SW480 (cell line): ENCODE measurements at places on chromosomes 2 and 18.

GRCh38 chr18:13103366-13103765 lies 112.2 kb downstream of the CEP192 start:
- DNase-seq = no peak

DNA sequence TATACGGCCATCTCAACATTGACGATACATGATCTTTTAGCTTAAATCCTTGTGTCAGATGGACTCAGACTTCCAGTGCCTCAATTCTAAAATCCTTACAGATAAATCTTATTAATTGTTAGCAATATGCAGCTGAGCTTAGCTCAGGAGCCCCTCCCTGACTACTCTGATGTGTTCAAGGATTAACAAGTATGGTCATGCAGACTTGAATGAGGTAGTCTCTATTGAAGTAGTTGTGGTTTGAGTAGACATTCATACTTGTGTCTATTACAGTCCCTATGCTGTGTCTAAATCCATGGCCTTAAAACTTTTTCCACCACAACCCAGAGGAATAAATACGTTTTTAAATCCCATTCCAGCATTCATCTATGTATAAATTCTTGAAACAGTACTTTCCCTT lies 119.5 kb downstream of the NUP35 start:
- no peak for DNase-seq

GRCh38 chr18:79531386-79531785 lies 135.7 kb downstream of the NFATC1 start:
- DNase-seq = no peak

DNA sequence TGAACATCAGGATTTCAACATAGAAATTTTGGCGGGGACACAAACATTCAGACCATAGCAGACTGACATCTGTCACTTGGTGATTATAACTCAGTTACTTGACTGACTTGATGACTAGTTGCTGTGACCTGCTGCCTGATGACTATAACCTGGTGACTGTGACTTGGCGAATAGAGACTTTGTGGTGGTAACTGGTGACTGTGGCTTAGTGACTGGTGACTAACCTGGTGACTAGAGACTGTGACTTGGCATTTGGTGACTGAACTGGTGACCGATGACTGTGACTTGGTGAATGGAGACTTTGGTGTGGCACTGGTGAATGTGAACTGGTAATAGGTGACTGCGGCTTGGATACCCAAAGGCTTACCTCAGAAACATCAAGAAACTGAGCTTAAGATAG lies 563.1 kb upstream of the FAM98A start:
- DNase-seq = no peak

DNA sequence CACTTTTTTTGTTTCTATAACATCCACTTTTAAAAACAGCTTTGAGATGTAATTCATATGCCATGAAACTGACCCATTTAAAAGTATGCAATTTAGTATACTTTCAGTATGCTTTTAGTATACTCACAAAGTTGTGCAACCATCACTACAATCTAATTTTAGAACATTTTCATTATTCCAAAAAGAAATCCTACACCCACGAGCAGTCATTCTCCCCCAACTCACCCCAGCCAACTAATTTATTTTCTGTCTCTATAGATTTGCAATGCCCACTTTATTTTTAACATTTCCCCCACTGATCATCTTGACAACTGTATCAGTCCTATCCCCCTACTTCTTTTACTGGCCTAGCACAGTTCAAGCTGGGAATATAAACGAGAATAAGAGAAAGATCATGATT lies 39.1 kb downstream of the FAM98A start:
- DNase-seq = no peak

DNA sequence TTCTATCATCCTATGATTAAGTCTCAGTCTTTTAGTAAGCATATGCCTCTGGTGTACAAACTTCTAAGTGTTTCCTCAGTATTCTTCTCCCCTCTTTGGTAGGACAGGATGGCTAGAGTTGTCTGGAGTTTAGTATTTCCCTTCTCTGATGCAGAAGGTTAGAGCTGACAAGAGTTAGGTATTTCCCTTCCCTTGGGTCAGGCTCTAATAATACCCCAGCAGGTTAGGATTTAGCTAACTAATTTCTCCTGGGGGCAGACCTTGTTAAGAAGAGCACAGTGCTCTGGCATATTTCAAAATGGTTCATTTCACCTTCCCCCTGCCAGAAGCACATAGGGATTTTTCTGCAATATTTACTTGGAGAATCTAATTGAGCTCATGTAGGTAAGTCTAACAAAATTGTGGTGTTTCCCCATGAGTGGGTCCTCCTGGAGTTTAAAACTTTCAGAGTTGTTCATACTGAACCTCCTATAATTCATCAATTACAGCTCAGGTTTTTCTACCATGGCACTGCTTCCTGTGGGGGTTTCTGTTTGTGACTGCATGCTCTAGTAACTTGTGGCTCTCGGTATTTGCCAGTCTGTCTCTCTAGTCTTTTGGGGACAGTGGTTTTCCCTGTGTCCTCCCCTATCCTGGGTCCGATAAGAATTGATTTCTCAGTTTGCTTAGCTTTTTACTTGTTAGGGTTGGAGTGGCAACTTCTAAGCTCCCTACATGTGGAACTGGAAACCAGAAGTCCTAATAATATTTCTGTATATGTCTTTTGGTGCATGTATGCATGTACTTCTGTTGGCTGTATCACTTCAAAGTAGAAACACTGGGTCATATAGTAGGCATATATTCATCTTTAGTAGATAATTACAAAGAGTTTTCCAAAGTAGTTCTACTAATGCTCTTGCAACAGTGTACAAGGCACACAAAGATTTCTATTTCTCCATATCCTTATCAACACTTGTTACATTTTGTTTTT lies 77.7 kb downstream of the GDF7 start:
- DNase-seq = no peak

DNA sequence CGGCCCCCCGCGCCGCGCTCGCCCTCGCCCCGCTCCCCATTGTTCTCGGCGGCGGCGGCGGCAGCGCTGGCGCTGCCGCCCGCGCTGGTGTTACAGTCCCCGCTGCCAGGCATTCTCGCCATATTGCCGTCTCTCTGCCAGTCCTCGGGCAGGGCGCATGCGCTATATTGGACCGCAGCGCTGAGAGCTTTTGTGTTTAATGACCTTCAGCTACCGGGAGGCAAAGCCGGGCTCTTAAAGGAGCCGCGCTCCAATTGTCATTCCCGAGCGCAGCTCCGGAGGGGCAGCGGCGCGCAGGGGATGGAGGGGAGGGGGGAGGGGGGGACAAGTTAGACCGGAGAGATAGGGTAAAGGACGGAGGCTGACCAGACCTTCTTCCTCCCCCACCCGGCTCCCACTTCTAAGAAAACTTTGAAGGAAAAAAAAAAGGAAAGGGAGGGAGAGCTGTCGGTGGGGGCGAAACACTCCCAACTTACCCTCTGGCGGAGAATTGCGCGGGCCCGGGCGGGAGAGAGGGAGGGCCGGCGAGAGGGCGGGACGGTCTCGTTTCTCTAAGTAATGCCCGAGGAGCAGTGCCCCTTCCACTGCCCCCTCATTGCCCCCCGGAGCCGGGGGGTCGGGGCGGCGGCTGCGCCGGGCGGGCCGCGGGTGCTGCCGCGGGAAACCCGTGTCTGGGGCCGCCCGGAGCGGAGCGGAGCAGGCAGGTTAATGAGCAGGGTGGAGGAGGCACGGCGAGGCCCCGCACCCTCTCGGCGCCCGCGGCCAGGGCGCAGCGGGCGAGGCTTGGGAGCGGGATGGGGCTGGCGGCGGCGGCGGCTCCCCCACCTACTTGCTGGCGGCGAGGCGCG lies at the start of gene KCTD1:
Gene KCTD1, minus strand, starts transcription at position 139 of the 848 bp plus-strand sequence. Its CDS starts 17 bp downstream, at position 122.
- DNase-seq = peak; percentile 83

DNA sequence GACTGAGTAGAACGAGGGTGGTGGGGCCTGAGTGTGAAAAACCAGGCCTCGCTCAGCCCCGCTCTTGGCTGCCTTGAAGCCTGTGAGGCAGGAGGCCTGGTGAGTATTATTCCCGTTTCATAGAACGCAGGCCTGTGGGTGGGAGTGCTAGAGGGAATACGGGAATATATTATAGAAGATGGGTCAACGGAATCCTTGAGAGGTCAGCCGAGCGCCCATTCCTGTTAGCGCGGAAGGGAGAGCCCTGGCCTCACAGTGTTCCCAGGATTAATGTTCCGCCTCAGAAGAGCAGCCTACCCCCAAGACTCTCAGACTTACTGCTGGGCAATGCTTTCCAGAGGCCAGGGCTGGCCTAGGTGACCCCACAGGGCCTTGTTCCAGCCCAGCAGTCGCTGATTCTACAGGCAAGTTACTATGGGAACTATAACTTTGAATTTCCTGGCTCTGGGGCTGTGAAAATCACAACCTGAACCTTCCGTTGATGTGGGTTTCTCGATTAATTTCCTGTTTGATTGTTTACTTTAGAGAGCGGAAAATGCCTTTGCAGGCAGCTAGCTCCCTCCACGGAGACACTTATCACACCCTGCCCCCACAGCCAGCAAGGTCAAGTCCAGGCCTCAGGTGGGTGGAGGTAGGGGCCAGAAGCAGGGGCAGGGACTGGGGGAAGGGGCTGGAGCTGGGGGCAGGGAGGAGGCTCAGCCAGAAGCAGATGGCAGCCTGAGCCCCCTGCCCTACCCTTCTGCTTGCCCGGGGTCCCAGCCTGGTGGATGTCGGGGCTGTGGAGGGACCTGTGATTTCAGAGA lies 108.3 kb downstream of the SMAD7 start:
- DNase-seq = no peak

DNA sequence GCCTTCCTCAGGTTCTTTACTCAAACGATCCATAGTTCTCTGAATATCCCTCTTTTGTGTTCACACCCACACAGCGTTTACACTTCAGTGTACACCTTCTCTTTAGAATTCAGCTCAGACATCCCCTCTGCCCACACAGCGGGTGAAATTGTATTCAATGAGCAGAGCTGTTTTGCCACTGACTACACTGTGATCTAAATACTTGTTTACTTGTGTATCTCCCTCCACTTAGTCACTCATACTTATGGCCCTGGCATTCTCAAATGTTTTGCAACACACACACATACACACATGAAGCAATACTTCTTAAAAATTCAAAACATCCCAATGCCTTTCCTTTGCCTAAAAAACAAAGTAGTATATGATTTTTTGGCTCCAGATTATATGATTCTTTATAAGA lies 297.1 kb downstream of the TMX3 start:
- no peak for DNase-seq

- no peak for DNase-seq
Observed at GRCh38 chr2:159227467-159227866, 59.0 kb downstream of the WDSUB1 start.

DNA sequence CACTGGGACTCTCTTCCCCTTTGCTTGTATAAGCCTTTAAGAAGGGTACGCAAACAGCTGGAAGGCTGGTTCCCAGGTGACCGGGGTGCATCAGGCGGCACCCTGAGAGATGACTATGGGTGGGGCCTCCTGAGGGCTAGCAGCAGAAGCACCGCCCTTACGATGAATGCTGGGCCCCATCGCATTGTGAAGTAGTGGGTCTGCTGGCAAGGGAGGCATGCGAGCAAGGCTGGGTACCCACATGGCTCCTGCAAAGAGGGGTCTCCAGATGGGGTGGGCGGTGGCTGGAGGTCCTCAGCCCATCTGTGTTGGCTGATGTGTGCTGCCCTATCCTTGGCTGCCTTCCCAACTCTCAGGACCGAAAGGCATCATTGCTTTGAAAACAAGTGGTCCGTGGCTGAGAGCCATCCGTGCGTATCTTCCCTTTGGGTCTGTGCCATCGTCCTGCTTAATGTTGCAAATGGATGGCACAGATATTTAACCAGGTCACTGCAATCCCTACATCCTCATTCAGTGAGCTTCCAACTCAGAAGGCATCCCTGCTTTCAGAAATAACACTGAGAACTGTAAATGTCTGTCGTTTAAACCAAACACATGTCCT lies 83.5 kb upstream of the GPC1 start:
- no peak for DNase-seq

DNA sequence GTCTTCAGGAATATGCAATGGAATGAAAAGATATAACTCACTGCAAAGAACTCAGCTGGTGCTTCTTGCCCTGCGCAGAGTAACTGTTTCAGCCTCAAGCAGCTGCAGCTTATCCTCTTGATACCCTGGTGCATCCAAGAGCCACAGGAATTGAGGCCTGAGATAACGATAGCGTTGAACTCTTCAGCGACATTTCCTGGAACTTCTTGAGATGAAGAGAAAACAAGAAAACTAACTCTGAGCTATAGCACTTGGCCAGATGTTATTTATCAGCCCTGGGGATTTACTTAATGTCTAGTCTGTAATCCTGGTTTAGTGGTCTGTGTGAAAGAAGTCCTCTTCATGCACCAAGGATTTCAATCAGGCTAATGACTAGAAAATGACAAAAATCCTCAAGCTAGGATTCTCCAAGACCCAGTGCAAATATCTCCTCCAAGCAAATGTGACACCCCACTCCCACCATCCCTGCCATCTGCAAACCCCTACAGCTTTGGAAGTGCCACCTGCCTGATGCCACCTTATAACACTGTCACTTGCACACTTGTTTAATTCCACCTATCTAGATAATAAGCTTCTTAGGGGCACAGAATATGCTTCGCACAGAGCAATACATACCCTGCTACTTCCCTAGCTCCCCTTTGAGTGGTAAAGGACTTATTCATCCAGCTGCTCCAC lies 40.6 kb downstream of the EHD3 start:
- no peak for DNase-seq

- no peak for DNase-seq
Observed at GRCh38 chr2:68059784-68060525, 2.8 kb downstream of the C1D start.

GRCh38 chr2:196955036-196955435 lies 28.5 kb upstream of the PGAP1 start:
- DNase-seq = no peak

DNA sequence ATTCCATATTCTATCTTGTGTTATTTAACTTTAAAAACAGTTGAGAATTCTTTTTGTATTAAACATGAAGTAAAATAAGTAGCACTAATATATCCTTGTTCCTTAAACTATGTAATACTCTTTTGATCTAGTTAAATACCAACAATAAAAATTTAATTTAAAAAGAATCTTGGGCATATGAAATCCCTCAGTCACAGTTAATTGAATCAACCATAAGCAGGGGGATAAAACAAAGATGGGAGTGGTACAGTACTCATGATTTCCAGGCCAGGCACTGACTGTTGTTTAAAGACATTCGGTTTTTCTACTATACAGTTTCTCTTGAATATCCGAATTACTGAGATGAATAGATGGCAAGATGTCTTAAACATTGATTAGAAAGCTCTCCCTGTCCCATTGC lies 99.5 kb downstream of the TAF4B start:
- no peak for DNase-seq

- DNase-seq = no peak
Observed at GRCh38 chr2:237570776-237571335, 4.5 kb downstream of the PRLH start.

GRCh38 chr2:46009315-46009714 lies 287.9 kb upstream of the EPAS1 start:
- DNase-seq = no peak

GRCh38 chr2:71888751-71889445 lies 258.8 kb downstream of the CYP26B1 start:
- no peak for DNase-seq

- DNase-seq = no peak
Observed at GRCh38 chr2:137357634-137358033, 592.3 kb downstream of the THSD7B start.
